ENCODE measurements at places on chromosomes 5 and 9.
A peak's percentile ranks its signal among the peaks of the same experiment; 100 is the strongest.

- no peak for DNase-seq
Observed at GRCh38 chr5:115892021-115892420, 50.3 kb downstream of the AP3S1 start.

GRCh38 chr5:167489202-167489601 is 802.2 kb upstream of the WWC1 start:
- peak; percentile 36 for DNase-seq

DNA sequence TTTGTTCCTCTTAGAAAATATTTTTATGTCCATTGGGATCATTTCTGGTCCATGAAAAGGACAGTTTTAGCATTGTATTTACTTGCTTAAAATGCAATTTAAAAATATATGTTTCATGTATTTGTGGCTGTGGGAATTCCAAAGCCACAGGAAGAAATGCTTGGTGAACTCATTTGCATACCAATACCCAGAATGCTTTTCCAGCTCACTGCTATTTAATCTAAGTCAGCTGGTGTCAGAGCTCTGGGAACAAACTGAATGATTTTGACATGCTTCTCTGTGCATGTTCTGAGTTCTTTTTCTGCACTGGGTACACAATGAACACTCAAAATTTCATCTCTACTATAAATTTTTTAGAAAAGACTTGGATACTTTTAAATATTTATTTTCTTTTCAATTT is 482.8 kb upstream of the ARRDC3 start:
- DNase-seq = no peak

- DNase-seq = no peak
Observed at GRCh38 chr5:69049151-69049550, 44.7 kb upstream of the SLC30A5 start.

GRCh38 chr5:112143690-112144089 is 275.4 kb downstream of the EPB41L4A start:
- DNase-seq = no peak

DNA sequence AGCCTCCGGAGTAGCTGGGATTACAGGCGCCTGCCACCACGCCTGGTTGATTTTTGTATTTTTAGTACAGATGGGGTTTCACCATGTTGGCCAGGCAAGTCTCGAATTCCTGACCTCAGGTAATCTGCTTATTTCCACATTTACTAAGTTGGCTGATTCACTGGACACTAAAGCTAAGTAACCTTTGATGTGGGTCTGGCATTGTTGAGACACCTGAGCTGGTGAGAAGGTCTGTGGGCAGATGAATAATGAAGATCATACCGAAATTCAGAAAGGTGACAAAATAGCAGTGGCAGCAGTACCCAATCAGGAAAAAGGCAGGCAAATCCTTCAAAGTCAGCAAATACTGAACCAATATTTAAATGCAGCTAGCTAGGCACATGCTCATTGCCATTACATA is 210.6 kb upstream of the ZNF608 start:
- DNase-seq = no peak

GRCh38 chr5:137300411-137301240 is 198.5 kb downstream of the SPOCK1 start:
- DNase-seq = peak; percentile 19

GRCh38 chr5:57486027-57486602 is 3.5 kb upstream of the ACTBL2 start:
- no peak for DNase-seq

- no peak for DNase-seq
Observed at GRCh38 chr5:116872986-116873385, 298.4 kb upstream of the SEMA6A start.

- DNase-seq = no peak
Observed at GRCh38 chr5:134608555-134608954, 24.1 kb downstream of the SAR1B start.

GRCh38 chr5:94932259-94932658 is 313.8 kb downstream of the SLF1 start:
- DNase-seq = no peak

GRCh38 chr9:83220730-83221129 is 157.8 kb upstream of the RASEF start:
- DNase-seq = no peak

GRCh38 chr9:130535818-130536521 is 43.4 kb upstream of the FUBP3 start:
- DNase-seq = no peak

DNA sequence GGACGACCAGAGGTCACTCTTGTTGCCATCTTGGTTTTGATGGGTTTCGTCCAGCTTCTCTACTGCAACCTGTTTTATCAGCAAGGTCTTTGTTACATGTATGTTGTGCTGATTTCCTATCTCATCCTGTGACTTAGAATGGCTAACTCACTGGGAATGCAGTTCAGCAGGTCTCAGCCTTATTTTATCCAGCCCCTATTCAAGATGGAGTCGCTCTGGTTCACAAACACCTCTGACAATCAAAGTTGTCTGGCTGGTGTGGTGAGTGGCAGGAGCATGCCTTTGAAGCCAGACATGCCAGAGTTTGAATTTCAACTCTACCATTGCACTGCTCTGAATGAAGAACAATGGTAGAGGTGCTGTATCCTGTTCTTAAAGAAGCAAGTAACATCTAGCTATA is 253.8 kb downstream of the CHSY3 start:
- DNase-seq = no peak

DNA sequence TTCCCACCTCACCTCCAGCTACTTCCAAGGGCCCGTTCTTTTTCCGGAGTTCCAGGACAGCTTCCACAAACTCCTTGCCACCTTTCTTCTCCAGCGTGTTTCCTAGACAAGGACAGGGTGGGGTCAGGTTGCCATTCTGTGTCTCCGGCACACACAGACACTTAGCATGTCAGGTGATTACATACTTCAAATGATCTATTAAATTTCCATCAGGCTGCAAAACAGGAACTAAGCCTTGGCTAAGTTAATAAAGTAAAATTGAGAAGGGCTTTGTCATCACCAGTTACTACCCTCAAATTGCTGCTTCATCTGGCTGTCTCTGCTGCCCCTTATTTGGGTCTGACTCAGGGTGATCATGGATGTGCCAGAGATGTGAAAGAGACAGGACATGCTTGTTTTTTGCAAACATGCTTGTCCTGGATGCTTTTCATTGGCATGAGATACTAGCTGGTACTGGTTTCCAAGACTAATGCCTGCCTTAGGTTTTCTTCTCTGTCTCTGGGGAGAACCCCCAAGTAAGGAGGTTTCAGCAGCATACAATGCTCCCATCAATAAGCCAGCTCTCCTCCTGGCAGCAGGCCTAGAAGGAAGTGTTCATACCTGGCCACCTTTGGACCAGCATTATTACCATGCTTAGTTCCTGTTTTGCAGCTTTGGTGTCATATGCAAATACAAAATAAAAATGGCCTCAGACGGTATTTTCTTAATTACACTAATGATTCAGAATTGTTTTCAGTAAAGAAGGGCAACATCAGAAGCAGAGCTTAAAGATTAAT is 52.9 kb downstream of the MACROH2A1 start:
- no peak for DNase-seq

GRCh38 chr5:165457859-165458481 is 1952.6 kb downstream of the MAT2B start:
- no peak for DNase-seq

- DNase-seq = no peak
Observed at GRCh38 chr9:20854444-20854843, 170.4 kb downstream of the FOCAD start.

DNA sequence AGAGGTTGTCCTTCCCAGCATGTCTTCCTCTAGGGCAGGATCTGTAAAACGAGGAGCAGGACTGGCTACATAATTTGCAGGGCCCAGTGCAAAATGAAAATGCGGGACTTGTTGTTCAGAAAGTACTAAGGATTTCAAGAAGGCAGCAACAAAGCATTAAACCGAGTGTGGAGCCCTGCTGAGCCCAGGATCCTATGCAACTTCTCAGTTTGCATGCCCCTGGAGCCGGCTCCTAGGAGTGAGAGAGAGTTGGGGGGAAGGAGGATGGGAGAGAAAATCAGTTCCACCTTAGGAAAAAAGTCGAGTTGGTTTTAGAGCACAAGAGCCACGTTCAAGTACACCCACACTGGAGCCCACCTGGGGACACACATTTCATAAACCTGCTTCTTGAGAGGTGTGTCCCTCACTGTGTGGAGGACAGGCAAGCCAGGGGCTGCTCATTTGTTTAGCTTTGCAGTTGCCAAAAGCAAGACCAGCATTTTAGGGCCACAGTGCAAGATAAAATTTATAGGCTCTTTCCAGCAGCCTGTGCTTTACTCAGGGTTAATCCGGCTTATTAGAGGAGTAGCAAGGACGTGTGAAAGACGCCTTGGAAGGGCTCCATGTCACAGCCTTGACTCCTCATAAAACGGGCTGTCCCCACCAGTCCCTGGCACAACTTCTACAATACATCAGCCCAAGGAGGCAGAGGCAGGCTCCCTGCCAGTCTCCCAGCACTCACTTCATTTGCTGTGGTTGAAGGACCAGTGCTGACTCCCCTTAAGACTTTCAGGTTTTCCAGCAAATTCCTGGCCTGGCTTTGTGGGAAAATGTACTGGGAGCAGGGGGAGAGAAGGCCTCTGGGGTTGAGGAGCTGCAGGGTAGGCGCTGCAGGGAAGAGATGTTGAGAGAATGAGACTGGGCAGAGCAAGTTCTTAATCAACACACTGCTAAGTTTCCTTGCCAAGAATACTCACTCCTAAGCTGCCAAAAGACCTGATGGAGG is 159.7 kb upstream of the SEMA6A start:
- no peak for DNase-seq

GRCh38 chr9:76873056-76873792 is 32.7 kb downstream of the PRUNE2 start:
- no peak for DNase-seq

DNA sequence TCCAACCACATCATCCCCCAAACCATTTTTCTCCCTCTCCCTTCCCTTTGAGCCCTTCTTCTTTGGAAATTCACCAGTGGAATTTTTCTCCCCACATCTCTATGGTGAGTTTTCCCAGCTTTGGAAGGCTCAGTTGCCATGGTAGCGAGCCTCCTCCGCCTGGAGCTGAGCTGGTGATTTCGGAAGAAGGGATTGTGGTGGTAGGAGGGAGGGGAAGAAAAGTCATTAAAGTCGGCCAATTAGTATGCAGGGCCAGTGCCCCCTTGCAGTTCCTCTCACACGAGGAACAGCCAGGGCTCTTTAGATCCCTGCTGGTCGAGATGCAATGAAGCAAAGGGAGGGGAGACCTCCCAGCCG is 322.0 kb downstream of the NTRK2 start:
- no peak for DNase-seq

- no peak for DNase-seq
Observed at GRCh38 chr5:45410304-45410995, 285.7 kb downstream of the HCN1 start.

DNA sequence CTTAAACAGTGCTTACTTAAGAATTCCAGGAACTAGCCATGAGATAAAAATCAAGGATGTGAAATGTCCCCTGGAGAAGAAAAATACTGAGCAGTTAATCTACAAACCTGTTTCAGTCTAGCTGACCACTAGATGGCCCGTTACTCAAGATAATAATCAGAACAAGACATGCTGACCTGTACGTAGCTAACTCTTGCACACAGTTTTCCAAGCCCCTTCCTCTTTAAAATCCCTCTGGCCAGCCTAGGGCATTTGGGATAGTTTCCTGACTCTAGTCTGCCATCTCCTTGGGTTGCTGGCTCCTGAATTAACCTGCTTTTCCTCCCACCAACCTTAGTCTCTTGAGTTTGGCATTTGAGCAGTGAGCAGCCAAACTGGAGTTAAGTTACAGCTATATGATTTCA is 59.2 kb upstream of the TRAF1 start:
- peak; percentile 31 for DNase-seq

DNA sequence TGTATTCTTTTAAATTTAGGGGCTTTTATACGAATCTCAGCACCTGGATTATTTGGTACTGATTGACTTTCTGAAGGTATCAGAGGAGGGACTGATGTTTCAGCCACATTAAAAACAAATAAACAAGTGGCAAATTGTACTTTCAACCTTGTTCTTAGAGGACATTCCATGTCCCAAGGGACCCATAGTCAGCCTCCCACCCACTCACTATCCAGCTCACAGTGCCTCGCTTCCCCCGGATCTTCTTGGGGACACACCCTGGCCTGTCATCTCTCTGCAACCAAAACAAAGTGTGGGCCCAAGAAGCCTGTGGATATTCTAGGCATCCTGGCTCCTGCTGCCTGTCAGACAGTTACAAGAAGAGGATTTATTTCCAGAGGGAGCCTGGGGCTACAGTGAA is 8.8 kb upstream of the BOD1 start:
- DNase-seq = no peak

DNA sequence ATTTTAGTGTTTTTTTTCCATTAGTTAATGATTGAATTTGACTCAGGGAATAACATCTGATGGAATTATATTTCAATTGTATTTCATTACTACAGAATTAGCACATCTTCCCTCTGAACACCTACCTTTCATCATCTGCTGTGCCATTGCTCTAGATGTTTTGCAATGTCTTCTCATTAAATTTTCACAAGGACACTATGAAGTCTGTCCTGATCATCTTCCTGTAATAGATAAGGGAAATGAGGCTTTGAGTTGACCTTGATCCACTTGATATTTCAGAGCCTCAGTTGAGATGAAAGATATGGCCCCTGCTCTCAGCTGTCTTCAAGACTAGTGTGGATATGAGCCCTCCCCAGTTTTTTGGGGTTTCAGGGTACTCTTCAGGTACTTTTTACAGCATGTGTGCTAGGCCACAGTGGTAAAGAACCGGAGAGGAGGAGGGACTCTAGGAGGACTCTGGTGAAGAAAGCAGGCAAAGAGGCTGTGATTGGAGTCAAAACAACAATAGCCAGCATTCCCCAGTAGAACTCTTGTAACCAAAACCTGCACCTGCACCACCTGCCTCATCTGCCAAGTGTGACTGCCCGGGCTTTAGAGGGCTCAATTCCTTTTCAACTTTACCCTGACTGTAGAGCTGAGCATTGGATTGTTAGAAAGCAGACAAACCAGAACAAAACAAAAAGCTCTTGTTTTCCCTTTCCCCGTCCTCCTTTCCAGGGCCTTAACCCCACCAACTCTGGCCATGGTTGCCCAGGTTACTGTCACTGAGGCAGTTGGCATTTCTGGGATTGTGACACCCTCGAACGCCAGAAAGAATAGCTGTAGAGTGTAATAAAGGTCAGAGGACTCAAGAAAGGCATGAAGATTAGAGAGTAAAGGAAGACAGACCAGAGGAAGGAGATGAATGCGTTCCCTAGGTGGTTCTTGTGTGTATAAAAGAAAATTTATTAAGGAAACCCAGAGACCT is 56.3 kb downstream of the ERAP1 start:
- DNase-seq = no peak

- no peak for DNase-seq
Observed at GRCh38 chr5:126858441-126858840, 81.5 kb downstream of the LMNB1 start.

- no peak for DNase-seq
Observed at GRCh38 chr5:116543501-116543900, 31.1 kb downstream of the SEMA6A start.

GRCh38 chr5:79547982-79548381 is 34.0 kb upstream of the HOMER1 start:
- no peak for DNase-seq

- DNase-seq = peak; percentile 94
Observed at GRCh38 chr5:171667341-171668096, 118.1 kb upstream of the SMIM23 start.
